ENCODE measurements at places on chromosomes 3 and 15.

DNA sequence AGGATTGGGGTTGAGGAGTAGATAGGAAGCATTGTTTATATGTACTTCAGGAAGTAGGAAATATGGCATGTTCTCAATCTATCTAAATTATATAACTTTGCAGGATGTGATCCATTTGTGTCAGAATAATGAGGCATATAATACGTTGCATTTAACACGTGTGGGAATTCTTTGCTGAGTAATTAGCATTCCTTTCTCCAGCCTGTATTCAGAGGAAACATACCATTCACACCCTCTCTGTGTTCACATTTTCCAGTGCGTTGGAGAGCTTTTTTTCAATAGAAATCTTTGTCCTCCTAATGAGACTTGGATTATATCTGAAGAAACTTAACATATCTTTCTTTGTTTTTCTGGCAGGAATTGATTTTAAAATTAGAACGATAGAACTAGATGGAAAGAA is 33.0 kb upstream of the APH1B start:
- H3K4me3 ChIP-seq, result no peak overlapping the region
- no peaks in the 10 kb centered on the region for H3K36me3 ChIP-seq
- no peaks in the 10 kb centered on the region for H3K27me3 ChIP-seq
- DNase-seq, result no peak
- no peak overlapping the region for H3K27ac ChIP-seq

- no peaks in the 10 kb centered on the region for H3K27me3 ChIP-seq
- no peak overlapping the region for H3K4me3 ChIP-seq
- DNase-seq, result no peak
- H3K27ac ChIP-seq, result no peak overlapping the region
- H3K4me1 ChIP-seq, result no peaks in the 10 kb centered on the region
These were observed 14.6 kb upstream of the DUSP7 start for GRCh38 chr3:52070724-52071621.

GRCh38 chr15:27059610-27060202 is 88.7 kb downstream of the GABRG3 start:
- no peaks in the 10 kb centered on the region for H3K4me1 ChIP-seq
- H3K27ac ChIP-seq, result no peak overlapping the region
- H3K27me3 ChIP-seq, result no peaks in the 10 kb centered on the region

- H3K4me1 ChIP-seq, result no peaks in the 10 kb centered on the region
- no peak overlapping the region for H3K27ac ChIP-seq
- no peaks in the 10 kb centered on the region for H3K27me3 ChIP-seq
- H3K4me3 ChIP-seq, result no peak overlapping the region
- no peaks in the 10 kb centered on the region for H3K36me3 ChIP-seq
These were observed 82.3 kb downstream of the CLDN11 start for GRCh38 chr3:170500995-170501394.

GRCh38 chr3:43892061-43892460 is 201.3 kb downstream of the ABHD5 start:
- H3K27me3 ChIP-seq, result no peaks in the 10 kb centered on the region
- H3K27ac ChIP-seq, result no peak overlapping the region
- H3K36me3 ChIP-seq, result no peaks in the 10 kb centered on the region
- no peaks in the 10 kb centered on the region for H3K4me1 ChIP-seq
- no peak for DNase-seq
- H3K4me3 ChIP-seq, result no peak overlapping the region

- H3K36me3 ChIP-seq, result no peaks in the 10 kb centered on the region
- no peak overlapping the region for H3K4me3 ChIP-seq
- DNase-seq, result no peak
- H3K27me3 ChIP-seq, result 0 out of 2 replicates have a peak, but pooled peaks cover 13% of the 10 kb centered on the region
- no peak overlapping the region for H3K27ac ChIP-seq
These were observed 78.8 kb downstream of the SOX2 start for GRCh38 chr3:181790561-181790960.

GRCh38 chr3:14281053-14281452 is 102.4 kb downstream of the LSM3 start:
- no peaks in the 10 kb centered on the region for H3K27me3 ChIP-seq
- no peaks in the 10 kb centered on the region for H3K4me1 ChIP-seq
- no peaks in the 10 kb centered on the region for H3K36me3 ChIP-seq
- no peak overlapping the region for H3K27ac ChIP-seq
- H3K4me3 ChIP-seq, result no peak overlapping the region
- no peak for DNase-seq

DNA sequence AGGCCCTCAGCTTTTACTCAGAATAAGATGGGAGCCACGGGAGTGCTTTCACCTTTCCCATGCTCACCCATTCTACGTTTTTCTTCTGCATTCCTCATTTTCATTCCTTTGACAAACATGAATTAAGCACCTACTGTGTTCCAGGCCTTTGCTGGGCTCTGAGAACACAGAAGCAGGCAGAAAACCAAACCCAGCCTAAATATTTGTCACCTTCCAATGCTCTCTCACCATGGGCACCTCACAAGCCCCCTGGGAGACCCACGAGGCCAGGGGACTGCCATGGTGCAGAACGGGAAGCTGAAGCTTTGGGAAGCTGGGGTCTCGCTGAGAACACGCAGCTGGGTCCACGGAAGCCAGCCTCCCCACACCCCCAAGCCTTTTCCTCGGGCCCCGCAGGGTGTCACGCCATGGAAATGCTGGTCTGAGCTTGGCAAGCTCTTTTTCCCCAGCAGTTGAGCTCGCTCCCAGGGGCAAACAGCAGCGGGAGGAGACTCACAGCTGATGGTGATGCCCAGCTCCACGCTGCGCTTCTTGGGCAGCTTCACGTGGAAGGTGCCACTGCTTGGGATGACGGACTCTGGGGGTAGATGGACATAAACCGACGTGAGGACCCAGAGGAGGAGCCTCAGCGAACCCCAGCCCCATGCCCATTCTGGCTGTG is 27.7 kb downstream of the GRIP2 start:
- H3K4me1 ChIP-seq, result no peaks in the 10 kb centered on the region
- DNase-seq, result no peak
- H3K36me3 ChIP-seq, result no peaks in the 10 kb centered on the region
- H3K27me3 ChIP-seq, result no peaks in the 10 kb centered on the region
- H3K4me3 ChIP-seq, result no peak overlapping the region

GRCh38 chr3:61857297-61857696 is 295.9 kb downstream of the PTPRG start:
- H3K4me3 ChIP-seq, result no peak overlapping the region
- no peak overlapping the region for H3K27ac ChIP-seq
- H3K27me3 ChIP-seq, result no peaks in the 10 kb centered on the region
- no peaks in the 10 kb centered on the region for H3K36me3 ChIP-seq

- H3K27ac ChIP-seq, result no peak overlapping the region
- no peaks in the 10 kb centered on the region for H3K27me3 ChIP-seq
These were observed 325.7 kb downstream of the NEK10 start for GRCh38 chr3:27043328-27043955.

DNA sequence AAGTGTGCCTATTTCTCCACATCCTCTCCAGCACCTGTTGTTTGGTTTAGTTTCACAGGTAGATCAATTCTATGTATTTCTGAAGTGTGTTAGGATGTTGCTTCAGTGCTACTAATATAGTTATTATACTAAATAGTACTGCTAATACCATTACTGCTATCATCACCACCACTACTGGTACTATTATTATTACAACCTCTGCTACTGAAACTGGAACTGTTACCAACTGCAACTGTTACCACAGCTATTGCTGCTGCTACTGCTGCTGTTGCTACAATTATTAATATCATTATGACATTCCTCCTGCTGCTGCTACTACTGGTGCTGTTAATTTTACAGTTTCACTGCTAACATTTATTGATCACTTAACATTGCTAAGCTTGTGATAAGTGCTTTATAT is 8.3 kb upstream of the LMOD3 start:
- no peaks in the 10 kb centered on the region for H3K36me3 ChIP-seq
- DNase-seq, result no peak
- H3K27ac ChIP-seq, result no peak overlapping the region
- H3K4me3 ChIP-seq, result no peak overlapping the region

DNA sequence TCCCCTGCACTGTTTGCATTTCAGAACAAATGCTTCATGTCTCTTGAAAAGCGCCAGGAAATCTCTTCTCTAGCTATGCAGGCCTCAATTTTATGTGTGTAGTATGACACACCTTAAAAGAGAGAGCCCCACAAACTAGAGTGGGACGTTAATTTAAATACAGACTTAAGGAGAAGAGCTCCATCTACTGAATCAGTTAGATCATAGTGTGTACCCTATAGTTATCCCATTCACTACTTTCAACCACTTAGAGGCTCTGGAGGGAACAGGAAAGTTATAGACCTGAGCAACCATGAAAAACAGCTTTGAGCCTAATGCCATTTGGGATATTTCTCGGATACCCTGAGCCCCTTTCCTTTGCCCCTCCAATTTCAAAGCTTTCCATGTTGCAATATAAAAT is 153.7 kb downstream of the TIGIT start:
- H3K4me3 ChIP-seq, result no peak overlapping the region
- DNase-seq, result no peak
- no peaks in the 10 kb centered on the region for H3K36me3 ChIP-seq
- H3K27ac ChIP-seq, result no peak overlapping the region

All from PC-3 (cell line).